ENCODE measurements at places on chromosomes 5 and 9.

DNA sequence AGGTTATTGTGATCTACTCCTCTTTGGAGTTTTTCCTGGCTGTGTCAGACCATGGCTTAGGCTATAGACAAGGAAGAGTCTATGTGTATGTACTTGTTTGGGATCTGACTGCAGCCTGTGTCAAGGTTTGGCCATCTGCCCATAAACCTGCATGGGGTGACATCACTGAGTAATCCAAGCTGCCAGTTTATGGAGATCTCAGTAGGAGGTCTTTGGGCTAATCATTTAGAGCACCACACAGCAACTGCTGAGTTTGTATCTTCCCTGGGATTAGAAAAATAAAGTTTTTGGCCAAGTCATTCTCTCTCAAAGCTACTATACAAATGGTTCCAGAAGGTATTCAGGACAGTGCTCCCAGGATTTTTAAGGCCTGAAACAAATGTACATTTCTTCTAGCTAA is 65.5 kb upstream of the HSPB3 start:
- no peak overlapping the region for H3K27ac ChIP-seq
- H3K4me1 ChIP-seq, result peaks cover 7% of the 10 kb centered on the region
- DNase-seq, result no peak
- no peak overlapping the region for H3K4me3 ChIP-seq
- H3K36me3 ChIP-seq, result no peaks in the 10 kb centered on the region
- no peaks in the 10 kb centered on the region for H3K27me3 ChIP-seq

DNA sequence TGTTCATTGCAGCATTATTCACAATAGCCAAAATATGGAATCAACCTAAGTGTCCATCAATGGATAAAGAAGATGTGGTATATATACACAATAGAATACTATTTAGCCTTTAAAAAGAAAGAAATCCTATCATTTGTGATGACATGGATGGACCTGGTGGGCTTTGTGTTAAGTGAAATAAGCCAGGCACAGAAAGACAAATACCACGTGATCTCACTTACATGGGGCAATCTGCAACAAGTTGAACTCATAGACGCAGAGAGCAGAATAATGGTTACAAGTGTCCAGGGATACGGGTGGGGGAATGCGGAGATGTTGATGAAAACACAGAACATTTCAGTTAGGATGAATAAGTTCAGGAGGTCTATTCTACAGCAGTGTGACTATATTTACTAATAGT is 66.4 kb upstream of the ALDH1B1 start:
- H3K36me3 ChIP-seq, result no peaks in the 10 kb centered on the region
- no peak for DNase-seq
- no peak overlapping the region for H3K4me3 ChIP-seq

GRCh38 chr5:138610918-138611677 is 35.9 kb upstream of the HSPA9 start:
- H3K4me1 ChIP-seq, result peaks cover 30% of the 10 kb centered on the region
- peak overlapping the region; percentile 48 for H3K27ac ChIP-seq
- no peak for DNase-seq
- H3K36me3 ChIP-seq, result no peaks in the 10 kb centered on the region

GRCh38 chr9:738209-738915 is 103.1 kb upstream of the DMRT1 start:
- H3K27ac ChIP-seq, result peak overlapping the region; percentile 85
- peaks cover 34% of the 10 kb centered on the region for H3K4me1 ChIP-seq
- H3K4me3 ChIP-seq, result no peak overlapping the region
- DNase-seq, result no peak
- no peaks in the 10 kb centered on the region for H3K36me3 ChIP-seq

GRCh38 chr9:109499631-109500410 is 1.7 kb upstream of the PTPN3 start:
- no peaks in the 10 kb centered on the region for H3K36me3 ChIP-seq
- H3K27ac ChIP-seq, result no peak overlapping the region
- H3K4me1 ChIP-seq, result peaks cover 10% of the 10 kb centered on the region
- peak overlapping the region; percentile 49 for H3K4me3 ChIP-seq
- no peaks in the 10 kb centered on the region for H3K27me3 ChIP-seq

GRCh38 chr9:99606957-99607356 is 214.7 kb upstream of the NR4A3 start:
- no peaks in the 10 kb centered on the region for H3K36me3 ChIP-seq
- H3K27ac ChIP-seq, result no peak overlapping the region
- DNase-seq, result no peak
- no peaks in the 10 kb centered on the region for H3K4me1 ChIP-seq

DNA sequence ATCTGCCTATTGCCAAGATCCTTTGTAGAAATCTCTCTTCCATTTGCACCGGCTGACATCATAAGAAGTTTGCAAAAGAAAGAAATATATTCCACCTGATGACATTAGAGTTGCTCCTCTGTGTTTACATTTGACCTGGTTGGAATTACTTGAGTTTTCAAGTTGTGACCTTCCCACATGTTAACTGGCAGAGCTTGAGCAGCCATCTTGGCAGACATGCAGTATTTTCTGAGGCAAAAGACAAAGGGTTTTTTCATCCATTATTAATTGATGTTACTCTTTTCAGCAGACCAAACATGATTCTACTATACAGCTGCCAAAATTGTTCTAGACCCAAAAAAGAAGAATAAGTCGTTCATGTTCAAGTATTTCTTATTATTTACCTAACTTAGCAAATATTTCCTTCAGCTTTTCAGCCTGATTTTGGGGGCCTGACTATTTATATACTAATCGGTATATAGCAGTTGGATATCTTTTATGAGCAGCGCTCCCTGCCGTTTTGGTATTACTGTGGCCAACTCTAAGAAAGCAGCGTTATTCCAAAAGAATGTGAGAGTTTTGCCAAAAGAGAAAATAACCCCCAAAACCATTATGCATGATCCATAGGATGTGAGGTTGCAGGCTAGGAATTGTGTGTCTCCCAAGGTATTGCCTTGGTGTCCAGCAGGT is 212.9 kb downstream of the PBX3 start:
- H3K4me1 ChIP-seq, result no peaks in the 10 kb centered on the region
- H3K4me3 ChIP-seq, result no peak overlapping the region
- no peaks in the 10 kb centered on the region for H3K36me3 ChIP-seq
- no peak for DNase-seq
- no peak overlapping the region for H3K27ac ChIP-seq
- H3K27me3 ChIP-seq, result no peaks in the 10 kb centered on the region

All from vagina (tissue), 2 donors.